ENCODE measurements at places on chromosomes 3 and 15.
A peak's percentile ranks its signal among the peaks of the same experiment; 100 is the strongest.

- DNase-seq, result peak; percentile 51
Measured at GRCh38 chr15:45704329-45705249, 69.8 kb downstream of the SQOR start.

GRCh38 chr3:126916546-126916945 lies 66.4 kb upstream of the PLXNA1 start:
- DNase-seq, result no peak

DNA sequence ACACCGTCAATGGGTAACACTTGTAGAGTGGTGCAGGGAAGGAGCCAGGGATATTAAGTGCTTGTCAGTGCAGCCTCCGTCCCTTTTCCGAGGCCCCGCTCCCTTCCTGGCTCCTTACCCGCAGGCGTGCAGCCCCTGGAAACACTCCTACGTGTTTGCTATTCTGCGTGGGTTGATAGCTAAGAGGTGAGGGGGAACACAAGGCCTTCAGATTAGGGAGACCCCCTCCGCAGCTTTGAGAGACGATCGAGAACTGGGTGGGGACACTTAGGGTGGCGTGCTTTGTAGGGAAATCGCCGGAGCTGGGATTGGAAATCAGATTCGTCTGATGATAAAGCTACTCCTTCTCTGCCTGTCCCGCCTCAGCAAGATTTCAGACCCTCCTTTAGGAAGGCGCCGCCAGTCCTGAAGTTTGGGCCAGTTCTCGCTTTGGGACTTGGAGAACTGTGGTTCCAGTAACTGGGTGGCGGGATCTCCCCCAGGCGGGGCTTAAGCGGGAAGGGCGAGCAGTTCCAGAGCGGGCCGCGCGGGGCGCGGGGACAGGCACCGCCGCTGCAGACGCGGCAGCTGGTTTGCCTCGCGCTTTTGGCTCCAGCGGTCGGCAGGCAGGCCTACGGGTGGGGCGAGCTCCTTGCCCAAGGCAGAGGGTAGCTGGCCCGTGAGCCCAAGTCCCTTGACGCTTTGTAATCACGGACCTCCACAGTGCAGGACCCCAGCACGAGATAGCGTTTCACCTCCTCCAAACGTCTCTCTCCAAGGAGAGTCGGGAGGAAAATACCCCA lies 8.0 kb upstream of the FAM107A start:
- DNase-seq, result peak; percentile 89

DNA sequence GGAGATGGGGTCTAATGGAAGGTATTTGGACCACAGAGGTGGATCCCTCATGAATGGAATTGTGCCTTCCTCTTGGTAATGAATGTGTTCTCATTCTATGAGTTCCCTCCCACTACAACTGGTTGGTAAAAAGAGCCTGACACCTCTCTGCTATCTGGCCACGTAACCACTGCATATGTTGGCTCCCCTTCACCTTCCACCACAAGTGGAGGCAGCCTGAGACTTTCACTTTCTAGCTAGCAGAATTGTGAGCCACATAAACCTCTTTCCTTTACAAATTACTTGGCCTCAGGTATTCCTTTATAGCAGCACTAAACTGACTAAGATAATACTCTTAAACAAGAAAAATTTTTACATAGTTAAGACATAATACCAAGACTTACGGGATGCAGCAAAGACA lies 155.3 kb downstream of the NR1I2 start:
- no peak for DNase-seq

GRCh38 chr15:27574541-27575054 lies 524.5 kb downstream of the OCA2 start:
- no peak for DNase-seq

DNA sequence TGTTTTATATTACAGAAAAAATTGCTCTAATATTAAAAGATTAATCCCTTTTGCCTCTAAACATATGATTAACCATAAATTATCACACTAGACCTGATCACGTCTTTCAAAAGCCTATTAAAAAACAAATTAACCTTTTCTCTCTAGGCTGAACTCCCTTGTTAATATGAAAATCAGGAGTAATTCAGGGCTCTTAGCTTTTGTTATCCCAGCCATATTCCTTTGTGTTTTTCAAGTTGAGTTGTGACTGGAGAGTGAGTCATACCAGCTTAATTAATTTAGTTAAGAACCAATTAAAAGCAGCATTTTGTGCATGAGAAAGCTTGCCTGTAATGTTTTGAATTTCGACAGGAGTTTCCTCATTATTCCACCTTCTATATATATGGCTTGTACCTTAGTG lies 385.8 kb downstream of the VGLL3 start:
- DNase-seq, result no peak

DNA sequence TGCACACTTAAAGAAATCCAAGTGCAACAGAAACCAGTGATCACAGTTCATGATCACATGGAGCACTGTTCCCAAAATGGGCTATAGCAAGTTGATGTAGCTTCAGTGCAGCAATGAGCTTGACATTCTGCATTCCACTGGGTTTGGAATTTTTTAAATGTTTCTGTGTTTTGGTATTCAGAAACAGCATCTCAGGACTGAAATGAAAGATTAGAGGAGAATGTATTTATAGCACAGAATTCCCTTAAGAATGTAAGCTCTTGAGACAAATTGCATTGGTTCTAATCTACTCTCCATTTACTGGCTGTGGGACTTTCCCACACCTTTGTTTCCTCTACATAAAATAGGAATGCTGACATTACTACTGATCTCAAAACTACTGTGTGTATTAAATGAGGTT lies 162.7 kb downstream of the FGF12 start:
- DNase-seq, result peak; percentile 1

GRCh38 chr3:176401211-176401610 lies 796.1 kb downstream of the TBL1XR1 start:
- no peak for DNase-seq

GRCh38 chr15:29821416-29822099 lies 710 bp downstream of the TJP1 start:
- DNase-seq, result peak; percentile 88

DNA sequence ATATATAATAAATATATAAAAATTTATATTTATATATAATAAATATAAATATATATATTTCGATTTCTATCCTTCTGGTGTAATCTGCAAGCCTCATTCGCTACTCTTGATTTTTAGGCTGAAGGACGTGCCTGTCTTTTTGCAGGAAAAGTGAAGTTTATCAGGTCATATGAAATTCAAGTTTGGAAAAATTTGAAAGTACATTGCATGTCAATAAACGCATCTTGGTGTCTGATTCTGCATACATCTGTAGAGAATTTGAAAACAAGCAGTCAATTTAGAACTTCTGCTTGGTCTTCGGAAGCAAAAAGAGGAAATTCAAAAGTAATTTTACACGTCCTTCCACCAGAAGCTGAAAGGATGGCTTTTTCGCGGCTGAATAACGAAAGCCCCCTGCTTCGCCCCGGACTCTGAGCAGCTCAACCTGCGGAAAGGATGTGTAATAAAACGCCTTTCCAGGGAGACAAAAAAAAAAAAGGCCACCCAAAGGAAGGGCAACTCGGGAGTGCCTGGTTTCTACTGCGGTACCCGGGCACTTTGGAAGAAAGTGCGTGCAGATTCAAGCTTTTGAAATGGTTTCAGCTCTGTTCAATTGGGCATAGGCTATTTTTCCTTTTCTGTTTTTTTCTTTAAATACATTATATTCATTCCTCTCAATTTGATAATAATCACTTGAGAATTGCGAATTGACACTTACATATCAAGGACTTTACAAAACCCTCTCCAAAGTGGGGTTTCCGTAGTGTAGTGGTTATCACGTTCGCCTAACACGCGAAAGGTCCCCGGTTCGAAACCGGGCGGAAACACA lies 1.5 kb upstream of the MYNN start:
- peak; percentile 98 for DNase-seq

- no peak for DNase-seq
Measured at GRCh38 chr3:99365396-99365795, 273.0 kb upstream of the COL8A1 start.

- no peak for DNase-seq
Measured at GRCh38 chr15:41881920-41882688, 11.7 kb downstream of the SPTBN5 start.

DNA sequence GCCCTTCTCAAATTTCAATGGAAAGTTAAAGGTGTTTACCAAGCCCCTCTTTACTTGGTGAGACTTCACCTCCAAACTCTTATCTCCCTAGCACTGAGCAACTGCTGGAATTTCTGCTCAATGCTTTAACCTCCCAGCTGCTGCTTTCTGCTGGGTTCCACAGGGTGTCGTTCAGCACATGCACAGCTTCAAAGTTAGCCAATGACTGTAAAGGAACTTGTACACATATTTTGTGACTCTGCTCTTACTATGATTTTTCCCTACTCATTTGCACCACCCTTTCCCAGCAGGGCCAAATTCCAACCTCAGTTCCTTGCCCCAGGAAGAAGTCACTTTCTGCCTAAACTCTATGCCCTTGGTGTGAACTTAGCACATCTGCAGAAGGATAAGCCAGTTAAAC lies 89.7 kb downstream of the ULK4 start:
- DNase-seq, result no peak

DNA sequence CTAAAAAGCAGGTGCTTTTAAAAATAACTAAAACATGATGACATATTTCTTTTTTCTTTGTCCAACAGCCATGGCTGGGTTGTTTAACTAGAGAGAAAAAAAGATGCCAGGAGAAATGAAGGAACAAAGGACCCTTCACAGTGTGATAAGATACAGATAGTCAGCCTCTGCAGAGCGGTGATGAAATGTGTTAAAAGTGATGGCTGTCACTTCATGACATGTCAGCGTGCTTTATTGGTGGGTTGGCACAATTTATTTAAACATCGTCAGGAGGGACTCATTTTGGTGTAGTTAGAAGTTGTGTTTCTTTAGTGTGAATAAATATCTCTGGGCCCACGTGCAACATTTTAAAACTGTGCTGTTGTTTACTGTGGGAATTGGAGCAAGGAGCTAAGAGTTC lies 887.4 kb upstream of the CFAP20DC start:
- DNase-seq, result peak; percentile 66

DNA sequence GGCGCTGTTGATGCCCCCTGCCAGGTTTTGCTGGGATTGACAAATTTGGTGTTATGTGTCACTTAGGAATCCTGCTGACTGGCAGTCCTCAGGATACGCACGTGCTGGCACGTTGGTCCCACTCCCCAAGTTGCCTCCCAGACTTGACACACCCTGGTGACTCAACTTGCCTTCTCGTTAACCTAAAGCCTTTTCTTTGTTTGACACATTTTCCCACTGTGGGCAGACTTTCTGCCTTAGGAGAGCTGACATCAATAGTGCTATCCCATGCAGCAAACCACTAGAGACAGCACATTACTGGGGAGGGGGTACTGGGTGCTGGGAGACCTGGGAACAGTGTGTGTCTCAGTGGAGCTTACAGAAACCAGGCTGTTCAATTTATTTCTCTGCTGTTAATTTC lies 104.3 kb downstream of the OXNAD1 start:
- DNase-seq, result no peak

DNA sequence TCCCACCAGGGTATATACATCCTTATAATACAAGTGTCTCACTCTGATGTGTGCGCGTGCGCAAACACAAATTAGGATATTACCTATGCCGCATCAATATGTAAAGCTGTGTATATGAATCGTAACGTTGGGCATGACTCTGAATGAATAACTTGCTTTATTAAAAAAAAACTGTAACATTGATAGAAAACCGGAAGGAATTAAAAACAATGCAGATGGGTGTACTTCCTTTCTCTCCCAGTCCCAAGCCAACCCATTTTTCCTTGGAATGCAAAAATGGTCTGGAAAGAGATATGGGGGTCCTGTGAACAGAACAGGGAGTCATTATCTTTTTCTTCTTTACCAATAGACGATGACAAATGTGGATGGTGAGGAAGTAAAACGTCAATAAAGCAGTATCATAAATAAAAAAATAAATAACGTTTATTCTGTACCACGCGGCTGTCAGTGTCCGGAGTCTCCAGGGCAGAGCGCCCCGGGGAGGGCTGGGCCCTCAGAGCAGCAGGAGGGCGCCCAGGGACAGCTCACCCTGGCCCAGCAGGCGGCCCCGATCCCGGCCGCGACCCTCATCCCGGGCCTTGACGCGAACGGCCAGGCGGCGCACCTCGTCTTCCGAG lies 1.6 kb downstream of the C2CD4B start:
- DNase-seq, result peak; percentile 12

- DNase-seq, result no peak
Measured at GRCh38 chr15:82108489-82109078, 62.8 kb upstream of the MEX3B start.

DNA sequence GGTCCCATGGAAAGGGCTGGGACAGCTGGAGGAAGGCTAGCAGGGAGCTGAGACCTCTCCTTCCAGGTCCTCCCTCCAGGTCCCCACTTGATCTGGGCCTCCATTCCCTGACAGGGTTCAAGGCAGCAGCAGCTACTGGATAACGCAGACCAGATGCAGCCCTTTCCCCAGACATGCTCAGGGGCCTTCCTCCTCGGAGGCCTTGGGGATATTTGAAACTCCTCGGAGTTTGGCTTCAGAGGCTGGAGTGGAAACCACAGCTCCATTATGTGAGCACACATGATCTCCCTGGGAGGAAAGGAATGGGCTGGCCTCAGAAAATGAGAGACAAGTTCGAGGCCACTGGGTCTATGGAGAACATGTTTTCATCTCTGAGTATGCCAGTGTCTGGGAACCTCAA lies 119.3 kb downstream of the SMAD6 start:
- peak; percentile 28 for DNase-seq

- no peak for DNase-seq
Measured at GRCh38 chr3:168498194-168498593, 402.5 kb upstream of the GOLIM4 start.

- DNase-seq, result peak; percentile 13
Measured at GRCh38 chr15:78536134-78536533, 4.1 kb upstream of the PSMA4 start.

DNA sequence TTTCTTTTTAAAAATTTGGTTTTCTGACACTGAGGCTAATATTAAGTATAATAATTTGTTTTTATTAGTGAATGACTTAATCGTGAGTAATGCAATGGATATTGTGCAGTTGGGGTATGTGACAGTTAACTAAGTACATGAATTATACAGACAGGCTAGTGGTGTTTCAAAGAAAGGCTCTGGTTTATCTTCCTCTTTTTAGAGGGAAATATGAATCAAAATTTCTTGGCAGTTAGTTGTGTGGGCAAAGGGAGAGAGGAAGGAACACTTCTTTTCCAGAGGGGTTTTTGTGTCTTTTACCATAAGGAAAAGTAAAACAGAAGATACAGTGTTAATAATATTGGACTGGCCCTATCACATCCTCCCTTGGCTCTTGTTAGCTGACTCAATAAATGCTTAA lies 2.7 kb downstream of the ZNF654 start:
- no peak for DNase-seq

GRCh38 chr3:134363381-134363755 lies 10.9 kb downstream of the AMOTL2 start:
- no peak for DNase-seq

- peak; percentile 21 for DNase-seq
Measured at GRCh38 chr15:53665930-53666329, 93.5 kb downstream of the WDR72 start.

DNA sequence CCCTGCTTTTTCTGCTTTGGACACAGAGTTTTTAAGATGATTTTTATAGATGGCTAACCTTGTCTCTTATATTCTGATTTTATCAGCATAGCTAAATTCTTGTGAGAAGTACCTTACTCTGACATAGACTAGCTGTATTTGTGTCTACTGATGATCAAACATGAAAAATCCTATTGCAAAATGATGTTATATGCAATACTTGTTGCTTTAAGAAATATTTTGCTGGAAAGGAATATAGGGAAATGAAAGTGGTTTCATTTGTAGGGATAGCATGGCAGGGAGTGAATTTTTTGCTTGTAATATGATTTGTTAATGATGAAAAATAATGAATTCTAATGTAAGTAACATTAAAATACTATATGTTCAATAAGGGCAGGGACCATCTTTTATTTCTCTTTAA lies 35.9 kb downstream of the CFAP91 start:
- DNase-seq, result no peak

GRCh38 chr3:142355692-142356091 lies 92.1 kb downstream of the XRN1 start:
- DNase-seq, result no peak
